ENCODE measurements at places on chromosomes 7 and 10.

DNA sequence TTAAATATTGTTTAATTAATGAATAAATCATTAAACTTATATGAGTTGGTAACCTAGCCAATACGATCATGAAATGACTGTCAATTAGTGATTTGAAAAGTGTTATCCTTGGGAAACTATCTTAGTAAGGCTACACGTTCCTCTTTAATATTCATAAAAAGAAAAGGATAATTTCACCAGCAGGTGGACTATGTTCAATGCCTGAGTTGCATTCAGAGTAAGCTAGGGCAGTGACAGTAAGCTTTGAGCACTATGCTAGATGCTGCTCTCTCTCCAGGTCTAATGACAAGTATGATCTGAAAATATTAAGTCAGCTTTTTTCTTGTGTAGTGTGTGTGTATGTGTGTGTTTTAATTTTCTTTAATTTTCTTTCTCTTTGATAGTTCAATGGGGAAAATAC is 486.3 kb upstream of the PCDH15 start:
- no peak for DNase-seq

DNA sequence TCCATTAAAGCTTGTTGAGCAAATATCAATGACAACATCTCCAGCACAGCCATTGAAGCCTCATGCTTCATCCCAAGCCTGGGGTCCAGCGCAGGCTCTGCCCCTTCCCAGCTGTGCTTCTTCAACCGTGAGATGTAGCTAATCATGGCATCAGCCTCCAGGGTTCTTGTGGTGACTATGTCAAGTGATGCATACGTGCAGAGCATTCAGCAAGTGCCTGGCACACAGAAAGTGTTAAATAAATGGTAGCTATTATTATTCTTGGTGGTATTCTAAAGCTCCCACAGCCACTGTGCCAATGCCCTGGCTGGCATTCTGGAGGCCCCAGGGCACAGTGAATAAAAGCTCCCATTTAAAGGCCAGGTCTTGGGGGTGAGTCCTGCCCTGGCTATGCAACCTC is 146.6 kb downstream of the WDR11 start:
- DNase-seq: no peak

- no peak for DNase-seq
Observed at GRCh38 chr10:28981007-28981406, 303.7 kb downstream of the BAMBI start.

DNA sequence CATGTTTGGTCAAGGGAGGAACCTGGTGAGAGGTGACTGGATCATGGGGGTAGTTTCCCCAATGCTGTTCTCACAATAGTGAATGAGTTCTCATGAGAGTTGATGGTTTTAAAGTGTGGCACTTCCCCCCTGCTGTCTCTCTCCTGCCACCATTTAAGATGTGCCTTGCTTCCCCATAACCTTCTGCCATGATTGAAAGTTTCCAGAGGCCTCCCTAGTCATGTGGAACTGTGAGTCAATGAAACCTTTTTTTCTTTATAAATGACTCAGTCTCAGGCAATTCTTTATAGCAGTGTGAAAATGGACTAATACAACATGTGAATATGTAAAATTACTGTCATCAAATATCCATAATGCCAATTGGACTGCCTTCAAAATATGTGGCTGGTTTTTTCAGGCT is 165.5 kb upstream of the TARP start:
- DNase-seq: no peak

GRCh38 chr7:136033413-136034031 is 56.4 kb upstream of the MTPN start:
- no peak for DNase-seq

GRCh38 chr10:72098836-72099599 is 10.7 kb upstream of the SPOCK2 start:
- DNase-seq: no peak

- DNase-seq: no peak
Observed at GRCh38 chr10:121736315-121737130, 138.3 kb upstream of the FGFR2 start.

DNA sequence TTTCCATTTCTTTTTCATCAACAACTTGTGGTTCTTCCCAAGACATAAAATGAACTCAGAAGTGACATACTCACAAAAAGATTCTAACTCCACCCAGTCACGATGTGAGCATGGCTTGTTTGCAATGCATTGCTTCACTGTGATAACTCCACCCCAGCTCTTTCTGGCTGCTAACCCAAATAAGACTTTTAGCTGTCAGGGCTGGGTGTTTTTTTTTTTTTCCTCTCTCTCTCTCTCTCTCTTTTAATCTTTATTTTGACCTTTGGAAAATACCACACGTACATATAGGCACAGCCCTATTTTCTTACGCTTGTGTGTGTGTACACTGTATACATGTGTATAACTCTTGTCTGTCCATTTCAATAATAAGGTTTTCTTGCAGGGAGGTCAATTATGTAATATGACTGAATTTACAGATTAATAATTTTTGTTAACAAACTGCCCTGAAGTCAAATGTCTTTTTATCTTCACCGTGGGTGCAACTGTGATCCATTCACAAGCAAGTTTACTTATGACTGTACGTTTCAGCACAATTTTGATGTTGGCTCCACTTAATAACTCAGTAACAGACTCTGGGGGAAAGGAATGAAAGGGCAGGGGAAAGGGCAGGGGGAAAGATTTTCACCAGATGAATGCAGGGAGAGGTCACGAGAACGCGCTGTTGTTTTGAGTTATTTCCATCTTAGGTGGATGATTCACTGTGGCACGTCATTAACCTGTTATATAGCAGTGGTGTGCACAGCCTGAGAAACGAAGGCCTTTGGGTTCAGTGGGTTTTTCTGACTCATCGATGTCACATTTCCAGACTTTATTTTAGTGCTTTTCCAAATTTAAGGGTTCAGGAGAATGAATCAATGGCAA is 49.1 kb downstream of the APBB1IP start:
- DNase-seq: no peak

- no peak for DNase-seq
Observed at GRCh38 chr10:122642726-122643605, 56.7 kb downstream of the C10orf120 start.

DNA sequence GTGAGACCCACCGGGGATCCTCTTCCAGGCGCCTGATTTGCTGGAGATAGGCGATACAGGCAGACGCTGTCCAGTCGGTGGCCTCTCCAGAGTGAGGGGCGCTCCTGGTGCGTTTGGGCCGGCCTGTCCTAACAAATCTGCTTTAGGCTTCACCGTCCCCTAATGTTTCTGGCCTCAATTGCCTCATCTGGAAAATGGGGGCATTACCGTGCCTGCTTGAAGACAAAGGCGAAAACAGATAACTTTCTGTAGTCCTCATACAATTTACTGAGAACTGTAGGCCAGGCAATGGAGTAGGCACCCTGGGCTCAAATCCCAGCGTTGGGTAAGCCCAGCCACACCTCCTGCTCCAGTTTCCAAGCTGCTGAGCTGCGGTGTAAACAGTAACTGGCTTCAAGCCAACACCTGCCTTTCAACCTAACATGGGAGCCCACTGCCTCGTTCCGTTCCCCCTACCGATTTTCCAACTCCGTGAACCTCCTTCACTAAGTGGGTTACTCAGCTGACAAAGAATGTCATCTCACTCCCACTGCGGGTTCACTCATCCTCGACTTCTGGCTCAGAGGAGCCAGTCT is 589 bp upstream of the ZFAND4 start:
- no peak for DNase-seq

GRCh38 chr10:76491216-76491615 is 1059.8 kb downstream of the LRMDA start:
- DNase-seq: no peak

DNA sequence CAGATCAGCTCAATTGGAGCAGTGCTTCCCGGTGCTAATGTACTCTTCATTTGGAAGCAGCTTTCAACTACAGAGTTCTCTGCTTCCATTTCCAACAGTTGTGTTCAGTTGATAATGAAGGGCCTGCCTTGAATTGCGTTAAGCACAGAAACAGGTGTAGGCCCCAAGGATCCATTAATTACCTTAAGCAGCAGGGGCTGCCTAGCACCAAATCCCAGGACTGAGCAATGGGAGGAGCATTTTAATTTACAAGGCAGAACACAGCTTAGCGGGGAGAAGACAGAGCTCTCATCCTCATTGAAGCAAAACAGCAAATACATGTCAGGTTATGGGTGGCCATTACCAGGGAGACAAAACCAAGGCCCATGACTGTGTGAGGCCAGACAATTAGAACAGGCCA is 349.6 kb downstream of the TFEC start:
- DNase-seq: no peak

- no peak for DNase-seq
Observed at GRCh38 chr7:51134013-51134441, 182.6 kb downstream of the COBL start.

DNA sequence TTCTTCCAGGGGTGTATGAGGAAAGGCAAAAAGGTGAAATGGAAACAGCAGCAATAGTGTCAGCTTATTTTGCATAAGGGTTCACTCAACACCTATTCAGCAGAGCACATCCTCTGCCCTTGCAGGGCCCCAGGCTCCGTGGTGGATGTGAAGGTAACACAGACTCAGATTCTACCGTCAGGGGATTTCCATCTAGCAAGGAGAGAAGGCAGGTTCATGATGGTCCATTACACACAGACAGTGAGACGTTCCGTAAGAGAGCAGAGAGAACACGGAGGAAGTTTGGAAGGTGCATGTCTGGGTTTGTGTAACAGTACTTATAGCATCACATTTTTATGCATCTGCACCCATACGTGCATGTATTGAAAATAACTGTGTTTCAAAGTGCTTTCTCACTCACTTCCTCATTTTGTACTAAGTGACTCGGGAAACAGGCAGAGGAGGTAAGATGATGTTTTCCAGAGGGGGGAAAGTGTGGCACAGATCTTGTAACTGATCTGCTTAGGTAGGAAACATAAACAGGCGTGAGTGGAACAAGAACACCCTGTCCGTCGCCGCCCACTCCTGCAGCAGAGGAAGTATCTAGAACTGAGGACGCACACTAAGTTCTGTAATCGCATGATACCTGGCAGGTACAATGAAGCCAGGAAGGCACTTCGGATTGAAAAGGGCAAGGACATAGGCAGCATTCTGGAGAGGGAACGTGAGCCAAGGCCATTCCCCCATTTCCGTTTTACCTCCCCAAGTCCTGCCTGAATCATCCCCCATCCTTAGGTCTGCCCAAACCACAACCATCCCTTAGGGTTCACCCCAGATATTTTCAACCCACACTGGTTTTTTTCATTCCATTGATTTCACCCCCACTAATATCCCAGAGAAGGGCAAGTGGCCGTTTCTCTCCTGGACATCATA is 1.0 kb upstream of the ENO4 start:
- DNase-seq: no peak

DNA sequence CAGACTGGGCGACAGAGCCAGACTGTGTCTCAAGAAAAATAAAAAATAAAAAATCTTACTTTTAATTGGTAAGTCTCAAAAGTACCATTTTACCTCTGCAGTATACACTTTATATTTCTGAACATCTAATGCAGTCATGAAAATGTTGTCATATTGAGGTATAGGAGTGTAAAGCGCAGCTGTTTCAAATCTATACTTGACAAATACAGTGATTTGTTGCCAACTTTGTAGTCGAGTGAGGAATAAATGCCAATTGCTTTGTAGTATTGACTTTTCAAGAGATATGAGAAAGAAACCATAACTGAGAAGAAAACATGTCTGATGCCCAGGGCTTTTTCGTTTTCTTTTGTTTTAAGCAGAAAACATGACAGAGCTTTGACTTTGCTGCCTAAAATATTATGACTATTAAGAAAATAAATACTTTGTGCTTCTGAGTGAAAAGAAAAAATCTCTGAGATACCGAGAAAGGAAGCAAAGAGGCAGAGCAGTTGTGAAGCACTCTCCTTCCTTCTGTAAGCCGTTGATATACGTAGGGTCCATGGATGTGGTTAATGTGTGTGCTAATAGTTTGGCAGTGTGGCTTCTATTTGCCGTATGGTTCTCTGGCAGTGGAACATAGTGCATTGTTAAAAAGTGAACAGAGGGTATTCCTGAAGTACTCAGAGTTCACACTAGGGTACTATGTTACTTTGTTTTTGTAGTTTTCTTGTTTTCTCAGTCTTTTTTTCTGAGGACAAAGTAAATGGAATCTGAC is 38.2 kb downstream of the AVL9 start:
- no peak for DNase-seq

DNA sequence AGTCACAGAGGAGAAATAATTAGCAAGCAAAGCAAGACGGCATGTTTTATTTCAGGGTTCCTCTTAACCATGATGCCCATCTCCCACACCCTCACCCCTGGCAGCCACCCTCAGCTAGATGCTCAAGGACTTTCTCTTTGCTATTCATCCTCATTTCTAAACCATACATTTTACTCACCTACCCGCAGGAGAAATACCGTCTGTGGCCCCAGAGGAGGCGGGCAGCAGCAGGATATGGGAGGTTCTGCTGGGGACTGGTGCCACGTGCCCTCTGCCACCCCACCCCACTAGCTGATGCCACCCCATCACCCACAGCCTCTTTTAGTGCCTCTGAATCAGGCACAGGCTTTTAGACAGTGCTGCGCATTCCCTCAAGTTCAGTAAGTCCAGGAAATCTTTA is 168.7 kb upstream of the ITGB1 start:
- peak; percentile 66 for DNase-seq

GRCh38 chr7:133983685-133984419 is 143.3 kb upstream of the LRGUK start:
- no peak for DNase-seq

GRCh38 chr7:50307368-50308032 is 3.0 kb downstream of the IKZF1 start:
- no peak for DNase-seq

DNA sequence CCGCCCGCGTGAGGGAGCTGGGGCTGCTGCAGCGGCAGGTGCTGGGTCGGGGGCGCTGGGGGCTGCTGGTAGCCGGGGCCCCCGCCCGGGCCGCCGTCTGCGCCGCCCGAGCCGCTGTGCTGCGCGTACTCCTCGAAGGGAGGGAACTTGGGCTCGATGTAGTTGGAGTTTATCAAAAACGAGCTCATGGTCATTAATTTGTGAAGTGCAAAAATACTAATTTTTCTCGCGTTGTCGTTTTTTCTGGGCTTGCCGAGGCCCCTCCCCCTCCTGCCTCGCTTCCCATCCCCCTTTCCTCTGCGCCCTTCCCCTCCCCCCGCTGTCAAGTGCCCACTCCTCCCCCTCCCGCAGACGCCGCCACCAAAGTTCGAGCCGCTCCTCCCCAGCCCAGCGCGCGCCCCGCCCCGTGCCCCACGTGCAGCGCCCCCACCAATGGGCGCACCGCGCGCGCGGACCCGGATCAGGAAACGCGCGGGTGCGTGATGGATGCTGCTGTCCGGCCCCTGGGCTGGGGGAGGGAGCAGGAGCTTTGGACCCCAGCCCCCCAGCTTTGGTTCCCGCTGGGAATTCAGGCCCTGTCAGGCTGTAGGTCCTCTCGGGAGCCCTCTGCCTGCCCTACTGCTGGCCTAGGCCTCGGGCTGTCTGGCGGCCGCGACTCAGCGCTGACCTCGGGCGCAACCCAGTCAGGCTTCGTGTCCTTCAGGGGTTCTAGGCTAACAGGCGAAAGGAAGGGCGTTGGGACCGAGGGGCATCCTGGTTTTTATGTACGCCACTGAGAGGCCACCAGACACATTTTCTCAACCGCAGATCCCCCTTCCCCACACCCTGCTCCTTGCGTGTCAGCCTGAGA is at the start of gene HOXA4:
TSS of gene HOXA4 (minus strand) at position 218 of the 850 bp plus-strand sequence. CDS start at position 194, 24 bp downstream.
- peak; percentile 89 for DNase-seq

DNA sequence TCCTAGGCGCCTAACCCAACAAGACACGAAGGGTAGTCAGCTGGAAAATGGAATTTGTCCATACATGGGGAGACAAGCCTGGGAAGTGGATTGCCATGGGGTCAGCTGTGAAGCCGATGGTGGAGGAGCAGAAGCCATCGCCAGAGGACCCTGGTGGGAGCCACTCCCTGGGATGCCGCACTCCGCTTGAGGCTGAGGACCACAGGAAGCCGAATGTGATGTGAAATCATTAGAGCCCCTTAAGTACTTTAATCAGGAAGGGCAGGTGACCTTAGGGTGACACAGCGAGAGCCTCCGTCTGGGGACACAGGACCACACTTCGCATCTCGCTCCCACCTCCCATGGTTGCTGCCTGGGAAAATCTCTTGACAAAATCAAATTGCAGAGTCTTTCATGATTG is 614.6 kb upstream of the MGMT start:
- DNase-seq: no peak
